Hematopoietic multipotent progenitor cell treated with erythropoietin and hydrocortisone succinate and interleukin-3 and kit ligand, for 15 days (in vitro differentiated cells): ENCODE measurements at places on chromosomes 3 and 15.

DNA sequence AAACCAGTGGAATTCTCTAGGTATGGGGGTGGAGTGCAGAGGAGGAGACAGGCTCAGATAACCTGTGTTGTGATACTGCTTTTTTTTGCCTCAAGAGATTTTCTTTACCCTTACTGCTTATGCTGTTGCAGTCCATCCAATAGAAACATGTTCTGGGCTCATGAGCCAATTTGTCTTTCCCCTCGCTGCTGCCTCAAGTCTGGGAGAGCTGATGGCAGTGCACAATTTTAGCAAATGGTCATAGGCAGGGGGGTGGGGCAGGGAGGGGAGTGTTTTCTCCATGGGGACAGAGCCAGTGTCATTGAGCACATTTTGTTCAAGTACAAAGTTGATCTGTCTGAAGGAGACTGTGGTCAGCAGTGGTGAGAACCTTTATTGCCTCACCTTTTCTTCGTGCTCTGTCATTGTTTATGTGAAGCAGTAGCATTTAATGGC lies 134.9 kb downstream of the MBNL1 start:
- no peak for DNase-seq

- DNase-seq: no peak
Measured at GRCh38 chr3:71325715-71326114, 257.8 kb downstream of the FOXP1 start.

GRCh38 chr3:161744366-161744765 lies 247.8 kb downstream of the OTOL1 start:
- no peak for DNase-seq

GRCh38 chr3:157393113-157393512 lies 43.5 kb upstream of the PTX3 start:
- no peak for DNase-seq

DNA sequence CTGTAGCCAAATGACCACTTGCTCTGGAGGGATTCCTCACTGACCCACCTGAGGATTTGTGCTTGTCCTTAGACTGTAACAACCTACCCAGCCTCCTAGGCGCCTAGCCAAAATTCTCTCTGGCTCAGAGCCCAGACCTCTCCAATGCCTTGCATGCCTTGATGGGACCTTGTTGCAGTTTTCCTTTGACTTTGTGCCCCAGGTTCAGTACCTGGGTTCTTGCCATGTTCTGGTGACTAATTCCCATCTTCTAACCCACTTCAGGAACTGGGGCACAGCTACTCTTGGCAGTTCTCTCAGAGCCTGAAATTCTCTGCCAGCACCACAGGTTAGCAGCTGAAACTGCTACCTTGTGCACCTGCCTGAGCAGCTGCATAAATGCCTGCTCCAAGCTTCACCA lies 27.0 kb upstream of the UBE3A start:
- DNase-seq: no peak

- DNase-seq: no peak
Measured at GRCh38 chr3:58037141-58037910, 29.1 kb downstream of the FLNB start.

GRCh38 chr15:99442252-99442897 lies 123.4 kb upstream of the MEF2A start:
- DNase-seq: no peak

GRCh38 chr3:69747511-69748258 lies 8.4 kb downstream of the MITF start:
- DNase-seq: no peak

DNA sequence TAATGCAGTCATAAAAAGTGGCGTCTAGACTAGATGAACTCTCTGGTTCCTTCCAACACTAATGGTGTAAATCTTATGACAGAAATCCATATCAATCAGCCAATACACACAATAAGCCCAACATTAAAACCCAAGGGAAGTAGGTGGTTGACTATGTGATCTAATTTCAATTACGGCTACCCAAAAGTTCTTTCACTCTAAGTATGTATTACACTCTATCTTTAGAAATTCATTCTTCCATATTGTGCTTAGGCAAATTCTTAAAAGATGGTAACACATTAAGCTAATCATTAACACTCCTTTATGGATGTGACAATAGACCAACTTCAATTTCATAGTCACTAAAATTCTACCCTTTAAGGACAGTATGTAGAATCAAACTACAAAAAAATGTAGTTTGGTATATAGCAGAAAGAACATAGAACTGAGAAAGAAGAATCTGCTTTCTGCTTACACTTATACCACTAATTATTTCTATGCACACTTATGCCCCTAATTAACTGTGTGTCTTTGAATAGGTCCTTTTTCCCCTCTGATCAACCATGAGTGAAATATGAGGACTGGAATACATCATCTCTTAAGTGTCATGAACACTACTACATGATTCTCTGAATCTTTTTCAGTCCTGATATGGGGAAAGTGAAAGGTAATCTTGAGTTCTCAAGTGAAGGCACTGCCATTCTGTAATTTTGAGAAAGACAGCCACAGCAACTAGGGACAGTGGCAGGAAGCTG lies 557.6 kb downstream of the IGSF11 start:
- DNase-seq: no peak

DNA sequence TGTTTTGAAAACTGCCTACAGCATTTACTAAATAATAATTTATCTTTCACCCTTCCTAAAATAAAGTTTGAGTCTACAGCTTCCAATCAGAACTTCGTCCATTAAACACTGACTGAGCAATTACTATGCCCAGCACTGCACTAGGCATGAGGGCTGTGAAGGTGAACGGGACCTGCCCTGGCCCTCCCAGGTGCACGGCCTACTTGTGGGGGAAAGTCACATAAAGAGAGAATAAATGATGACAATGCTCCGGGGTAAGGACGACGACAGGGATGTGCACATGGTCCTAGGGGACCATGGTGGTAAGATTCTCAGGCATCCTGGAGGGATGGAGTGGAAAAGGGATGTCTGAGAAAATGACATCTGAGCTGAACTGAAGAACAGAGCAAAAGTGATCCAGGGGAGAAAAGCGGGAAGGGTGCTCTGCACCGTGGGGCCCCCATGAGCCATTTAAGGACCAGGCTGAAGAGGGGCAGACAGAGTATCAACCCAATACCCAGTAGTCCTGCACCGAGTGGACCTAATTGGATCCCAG lies 11.5 kb downstream of the PLA2G4F start:
- DNase-seq: no peak

DNA sequence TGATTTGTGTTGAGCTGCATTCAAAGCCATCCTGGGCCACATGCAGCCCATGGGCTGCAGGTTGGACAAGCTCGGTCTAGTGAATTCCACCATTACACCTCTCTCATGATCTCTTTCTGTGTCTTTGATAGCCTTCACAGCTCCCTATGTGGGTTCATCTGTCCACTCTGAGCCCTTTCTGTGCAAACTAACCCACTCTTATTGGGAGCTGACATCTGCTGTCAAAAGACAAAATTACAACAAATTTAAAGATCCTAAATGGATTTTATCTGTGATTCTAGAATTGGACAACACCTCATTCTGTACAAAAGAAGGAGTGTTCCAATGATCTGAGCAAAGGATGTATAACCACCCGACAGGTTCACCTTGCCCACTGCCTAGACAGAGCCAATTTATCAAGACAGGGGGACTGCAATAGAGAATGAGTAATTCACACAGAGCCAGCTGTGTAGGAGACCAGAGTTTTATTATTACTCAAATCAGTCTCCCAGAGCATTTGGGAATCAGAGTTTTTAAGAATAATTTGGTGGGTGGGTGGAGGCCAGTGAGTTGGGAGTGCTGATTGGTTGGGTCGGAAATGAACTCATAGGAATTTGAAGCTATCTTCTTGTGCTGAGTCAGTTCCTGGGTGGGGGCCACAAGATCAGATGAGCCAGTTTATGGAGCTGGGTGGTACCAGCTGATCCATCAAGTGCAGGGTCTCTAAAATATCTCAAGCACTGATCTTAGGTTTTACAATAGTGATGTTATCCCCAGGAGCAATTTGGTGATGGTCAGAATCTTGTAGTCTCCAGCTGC lies 2.6 kb upstream of the XYLB start:
- no peak for DNase-seq

DNA sequence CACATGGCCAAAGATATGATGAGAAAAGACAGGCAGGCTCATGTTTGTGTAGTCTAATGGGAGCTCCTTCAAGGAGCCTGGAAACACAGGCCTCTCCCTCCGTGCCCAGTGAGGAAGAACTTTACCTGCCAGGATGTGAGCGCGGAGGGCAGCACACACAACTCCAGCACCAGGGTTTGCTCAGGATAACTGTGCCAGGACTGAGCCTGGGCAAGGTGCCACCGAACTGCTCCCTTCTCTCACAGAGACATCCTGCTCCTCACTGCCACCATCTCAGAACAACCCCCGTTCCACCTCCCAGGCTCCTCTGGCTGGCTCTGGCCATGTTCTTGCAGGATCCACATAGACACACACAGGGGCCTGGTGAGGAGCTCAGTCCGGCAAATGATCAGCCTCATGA lies 87.4 kb downstream of the NUP210 start:
- no peak for DNase-seq

- DNase-seq: no peak
Measured at GRCh38 chr3:26208201-26208600, 414.4 kb upstream of the LRRC3B start.

DNA sequence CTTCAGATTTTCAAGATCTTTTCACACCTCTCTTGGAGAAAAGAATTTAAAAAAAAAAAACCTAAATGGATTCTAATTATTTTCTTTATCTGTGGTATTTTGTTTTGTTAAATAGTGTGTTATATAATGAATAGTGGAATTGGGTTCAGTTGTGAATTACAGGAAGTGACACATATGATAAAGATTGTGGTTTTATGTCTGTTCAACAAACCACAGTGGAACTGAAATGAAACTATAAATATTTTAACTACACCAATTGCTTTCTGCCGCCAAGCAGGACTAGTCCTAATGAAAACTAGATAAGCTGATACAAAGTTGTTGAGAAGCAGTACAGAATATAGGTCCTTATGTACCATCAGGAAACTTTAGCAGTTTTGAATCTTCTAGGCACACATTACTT lies 121.6 kb downstream of the UBE2E2 start:
- DNase-seq: no peak

- no peak for DNase-seq
Measured at GRCh38 chr3:61768284-61769037, 207.1 kb downstream of the PTPRG start.

DNA sequence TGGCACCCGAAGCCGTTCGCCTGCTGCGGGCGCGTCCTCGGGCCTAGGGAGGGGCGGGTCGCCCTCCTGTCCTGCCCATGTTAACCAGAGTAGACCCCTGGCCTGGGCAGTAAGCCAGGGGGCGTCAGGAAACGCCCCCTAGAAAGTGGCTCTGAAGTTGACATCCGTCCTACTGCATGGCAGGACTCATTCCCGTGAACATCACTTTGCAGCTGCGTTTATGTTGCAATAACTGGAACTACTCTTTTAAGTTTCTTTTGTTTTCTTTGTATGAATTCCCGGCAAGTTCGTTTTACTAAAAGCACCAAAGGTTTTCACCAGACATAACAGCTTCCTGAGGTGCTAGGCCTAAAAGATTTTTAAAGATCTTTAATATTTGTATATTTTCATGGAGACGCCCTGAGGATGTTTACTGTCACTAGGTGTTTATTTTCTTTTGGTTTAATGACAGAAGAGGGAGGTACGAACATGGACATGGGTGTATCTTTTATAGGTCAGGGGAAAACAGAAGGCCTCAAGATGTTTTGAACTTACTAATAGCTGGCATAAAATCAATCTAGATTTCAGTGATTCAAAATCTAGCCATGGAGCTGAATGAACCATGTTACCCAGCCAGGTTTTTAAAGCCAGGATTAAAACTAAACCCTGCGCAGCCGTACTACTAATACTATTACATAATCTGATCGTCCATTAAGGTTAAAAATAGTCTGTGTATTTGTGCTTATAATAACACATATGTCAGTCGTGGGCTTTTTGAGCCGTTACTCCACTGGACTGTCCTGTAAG lies 1.0 kb downstream of the C15orf61 start:
- DNase-seq: peak; percentile 22

GRCh38 chr3:134877788-134878187 lies 82.7 kb downstream of the EPHB1 start:
- DNase-seq: no peak

GRCh38 chr3:137906985-137907649 lies 102.8 kb upstream of the CLDN18 start:
- DNase-seq: no peak

GRCh38 chr3:133162670-133163305 lies 124.6 kb downstream of the TMEM108 start:
- DNase-seq: no peak

GRCh38 chr15:34802803-34803750 lies 7.7 kb upstream of the ACTC1 start:
- DNase-seq: no peak

GRCh38 chr3:152301745-152302181 lies 33.0 kb downstream of the MBNL1 start:
- DNase-seq: no peak

GRCh38 chr15:62607114-62607462 lies 435.5 kb upstream of the TPM1 start:
- DNase-seq: no peak

DNA sequence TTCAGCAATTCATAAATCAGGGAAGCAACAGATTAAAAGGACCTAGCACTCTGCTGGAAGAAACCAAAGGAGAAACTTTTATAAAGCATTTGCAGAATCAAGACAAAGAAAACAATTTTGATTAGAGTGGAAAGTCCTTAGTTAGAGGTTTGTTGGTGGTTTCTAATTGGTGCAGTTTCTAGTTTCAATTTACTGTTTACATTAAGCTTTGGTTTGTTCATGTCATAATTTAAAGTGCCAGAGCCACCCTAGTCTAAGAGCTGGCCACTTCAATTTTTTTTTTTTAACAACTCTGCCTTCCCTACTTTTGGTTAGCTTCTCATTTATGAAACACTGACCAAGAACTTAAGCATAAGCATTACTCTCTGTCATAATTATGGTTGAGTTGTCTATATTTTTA lies 1428.2 kb upstream of the GBE1 start:
- no peak for DNase-seq

DNA sequence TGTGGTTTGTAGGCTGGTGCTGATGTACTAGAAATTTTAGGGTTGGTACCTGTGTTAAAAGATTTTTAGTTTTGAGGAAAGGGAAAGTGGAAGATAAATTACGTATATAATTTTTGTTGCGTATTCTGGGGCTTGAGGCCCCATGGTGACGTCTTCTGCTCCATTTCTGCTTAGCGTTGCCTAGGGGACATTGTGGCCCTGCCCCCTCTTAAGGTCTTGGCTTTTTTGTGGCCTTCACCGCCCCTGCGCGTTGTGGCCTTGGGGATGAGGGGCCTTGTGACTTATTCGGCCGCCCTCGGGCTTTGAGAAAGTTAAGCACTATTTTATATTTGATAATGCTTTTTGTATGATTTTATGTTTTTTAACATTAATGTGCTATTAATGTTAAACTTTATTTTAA lies 182.0 kb downstream of the KLF13 start:
- no peak for DNase-seq

- DNase-seq: no peak
Measured at GRCh38 chr3:123102826-123103225, 36.0 kb downstream of the PDIA5 start.

DNA sequence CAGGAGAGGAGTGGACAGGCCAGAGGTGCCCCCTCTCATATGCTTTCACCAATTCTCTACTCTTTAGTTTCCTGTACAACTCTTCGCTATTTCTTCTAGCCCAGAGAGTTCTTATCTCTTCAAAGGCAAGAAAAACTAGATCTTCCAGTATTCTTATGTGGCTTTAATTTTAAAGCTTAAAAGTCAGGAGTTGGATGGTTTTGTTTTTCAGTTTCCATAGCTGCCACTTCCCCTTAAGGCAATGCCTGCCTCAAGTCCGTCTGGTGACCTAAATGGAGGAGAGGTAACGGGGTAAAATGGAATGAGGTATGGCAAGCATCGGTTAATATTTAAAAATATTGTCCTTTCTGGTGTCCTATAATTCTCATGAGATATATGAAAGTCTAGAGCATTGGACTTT lies 11.4 kb upstream of the VGLL3 start:
- DNase-seq: no peak
